ENCODE measurements at places on chromosomes 2 and 18.
A peak's percentile ranks its signal among the peaks of the same experiment; 100 is the strongest.

- DNase-seq, result no peak
Measured at GRCh38 chr18:80037869-80038630, 3.8 kb downstream of the RBFA start.

GRCh38 chr18:39799006-39799405, 2156.0 kb upstream of the PIK3C3 start:
- no peak for DNase-seq

- no peak for DNase-seq
Measured at GRCh38 chr2:207729465-207729998, 18.1 kb downstream of the CCNYL1 start.

GRCh38 chr2:170932166-170932565, 3.1 kb downstream of the GORASP2 start:
- DNase-seq, result no peak

DNA sequence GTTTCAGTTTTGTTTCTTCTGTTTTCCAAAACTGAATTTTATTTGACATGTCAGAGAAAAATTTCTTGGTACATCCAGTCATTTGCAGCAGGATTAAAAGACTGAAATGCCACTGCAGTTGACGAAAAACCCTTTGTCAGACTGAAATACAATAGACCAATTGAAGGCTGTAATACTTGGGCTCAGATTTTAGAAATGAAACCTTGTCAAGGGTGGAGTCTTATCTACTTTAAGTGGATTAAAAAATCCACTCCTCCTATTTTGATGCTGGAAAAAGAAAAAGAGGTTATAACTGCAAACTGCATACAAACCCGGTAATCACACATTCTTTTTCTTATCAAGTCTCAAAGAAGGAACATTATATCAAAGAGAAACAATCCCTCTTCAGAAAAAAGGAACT, 80.2 kb upstream of the NEUROD1 start:
- DNase-seq, result no peak

- peak; percentile 46 for DNase-seq
Measured at GRCh38 chr2:162072181-162072702, 1.8 kb downstream of the DPP4 start.

DNA sequence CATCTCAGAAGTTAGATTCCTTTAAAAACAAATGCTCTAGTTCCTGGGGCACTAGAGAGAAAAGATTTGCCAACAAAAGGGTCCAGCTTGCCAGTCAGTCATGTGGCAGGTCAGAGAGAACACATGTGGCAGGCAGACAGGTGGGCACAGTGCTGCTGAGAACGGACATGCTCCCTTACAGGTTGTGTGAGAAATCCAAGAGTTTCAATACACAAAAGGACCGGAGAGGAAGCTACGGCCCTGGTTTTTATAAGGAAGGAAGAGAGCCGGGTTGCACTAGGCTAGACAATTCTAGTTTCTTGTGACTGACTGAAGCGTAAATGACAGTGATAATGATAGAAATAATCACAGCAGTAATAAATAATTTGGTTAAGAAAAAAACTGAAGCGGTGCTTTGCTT, 18.3 kb downstream of the CDC42EP3 start:
- no peak for DNase-seq

DNA sequence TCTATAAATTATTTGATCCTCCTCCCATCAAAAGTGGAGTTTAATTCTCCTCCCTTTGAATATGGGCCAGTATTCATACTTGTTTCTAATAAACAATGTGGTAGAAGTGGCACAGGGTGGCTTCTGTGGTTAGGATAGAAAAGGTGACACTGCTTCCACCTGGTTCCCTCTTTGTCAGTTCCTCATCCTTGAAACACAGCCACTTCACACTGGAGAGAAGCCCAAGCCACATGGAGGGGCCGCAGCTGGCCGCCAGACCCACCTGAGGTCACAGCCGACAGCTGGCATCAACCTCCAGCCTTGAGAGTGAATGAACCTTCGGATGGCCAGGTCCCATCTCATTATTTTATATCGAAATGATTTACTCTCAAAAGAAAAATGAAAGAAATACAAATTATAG, 27.5 kb upstream of the SLC66A3 start:
- DNase-seq, result no peak

DNA sequence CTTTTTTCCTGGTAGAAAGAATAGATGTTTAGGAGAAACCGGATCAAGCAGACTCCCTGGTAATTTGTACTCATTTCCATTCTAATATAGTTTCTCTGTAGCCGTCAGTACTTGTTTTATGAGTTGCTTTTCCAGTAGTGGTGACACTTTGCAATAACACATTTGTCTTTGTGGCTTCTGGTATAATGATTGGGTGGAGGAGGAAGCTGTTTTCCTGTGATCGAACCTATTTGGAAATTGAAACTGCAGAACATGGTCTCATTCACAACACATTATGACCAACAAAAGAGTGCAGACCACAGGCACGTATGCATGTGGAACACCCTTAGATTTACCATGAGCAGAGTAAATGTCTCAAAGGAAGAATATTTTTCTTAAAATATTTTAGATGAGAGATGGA, 7.6 kb upstream of the SERPINB12 start:
- no peak for DNase-seq

- no peak for DNase-seq
Measured at GRCh38 chr18:27712066-27712465, 464.9 kb downstream of the CDH2 start.
